ENCODE measurements at places on chromosomes 4 and X. TPM values are rescaled to one million over a fixed set of nuclear protein-coding genes. Genes with fewer than 3 reads are reported as not detected.
A peak's percentile ranks its signal among the peaks of the same experiment; 100 is the strongest.

PPP2R2C gene
- 8.1 TPM for total RNA-seq

SCRG1 gene
- total RNA-seq: not detected

NSUN7 gene
- total RNA-seq: 15.9 TPM

ETDC gene
- total RNA-seq: not detected

LUZP4 gene
- not detected for total RNA-seq

ETFDH gene
- total RNA-seq: 11.9 TPM

SYNPO2 gene
- 1.1 TPM for total RNA-seq

POU4F2 gene
- total RNA-seq: not detected

ASB9 gene
- total RNA-seq: not detected

- peaks cover 29% of the 10 kb centered on the region for H3K27me3 ChIP-seq
- H3K4me3 ChIP-seq: no peak overlapping the region
- no peaks in the 10 kb centered on the region for H3K4me1 ChIP-seq
- no peaks in the 10 kb centered on the region for H3K36me3 ChIP-seq
- no peak for DNase-seq
Observed at GRCh38 chr4:3486541-3487540, 23.7 kb downstream of the DOK7 start.

DNA sequence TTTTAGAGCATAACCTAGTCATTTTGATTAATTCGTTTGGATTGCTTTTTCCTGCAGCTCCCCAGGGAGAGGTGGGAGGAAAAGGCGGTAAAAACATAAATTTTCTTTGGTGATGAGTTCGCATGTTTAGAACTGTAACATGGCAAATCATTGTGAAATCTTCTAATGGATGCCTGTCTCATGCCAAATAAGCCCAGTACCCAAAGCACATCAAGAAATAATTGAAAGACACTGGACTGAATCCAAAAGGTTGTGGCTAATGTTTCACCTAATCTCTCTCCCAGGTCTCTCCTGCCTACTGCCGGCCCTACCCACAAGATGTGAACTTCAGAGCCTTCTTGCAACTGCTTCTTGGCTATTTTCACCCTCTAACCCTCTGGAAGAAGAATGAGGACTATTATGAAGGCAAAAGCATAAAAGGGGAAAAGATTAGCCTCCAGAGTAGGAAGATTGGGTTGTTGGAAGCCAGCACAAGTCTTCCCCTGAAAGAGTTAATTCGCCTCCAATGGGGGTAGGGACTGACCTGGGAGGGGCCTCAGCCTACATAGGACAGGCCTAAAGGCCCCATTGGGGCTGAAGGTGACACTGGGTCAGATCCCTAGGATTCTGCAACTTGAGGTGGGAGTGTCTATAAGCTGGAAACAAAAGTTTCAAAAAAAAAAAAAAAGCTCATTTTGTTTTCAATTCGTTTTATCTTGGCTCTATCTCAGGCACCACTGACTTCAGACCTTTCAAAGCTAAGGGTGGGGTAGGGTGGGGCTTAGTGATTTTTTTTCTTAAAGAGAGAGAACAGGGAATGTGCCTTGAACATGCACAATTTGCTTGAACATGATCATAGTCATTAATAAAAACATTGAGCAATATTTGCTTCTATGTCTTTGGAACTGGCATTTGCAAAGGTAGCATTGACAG is 278.6 kb upstream of the KLF3 start:
- no peaks in the 10 kb centered on the region for H3K27me3 ChIP-seq
- no peaks in the 10 kb centered on the region for H3K4me1 ChIP-seq
- H3K36me3 ChIP-seq: peaks cover 3% of the 10 kb centered on the region
- no peak for DNase-seq

DNA sequence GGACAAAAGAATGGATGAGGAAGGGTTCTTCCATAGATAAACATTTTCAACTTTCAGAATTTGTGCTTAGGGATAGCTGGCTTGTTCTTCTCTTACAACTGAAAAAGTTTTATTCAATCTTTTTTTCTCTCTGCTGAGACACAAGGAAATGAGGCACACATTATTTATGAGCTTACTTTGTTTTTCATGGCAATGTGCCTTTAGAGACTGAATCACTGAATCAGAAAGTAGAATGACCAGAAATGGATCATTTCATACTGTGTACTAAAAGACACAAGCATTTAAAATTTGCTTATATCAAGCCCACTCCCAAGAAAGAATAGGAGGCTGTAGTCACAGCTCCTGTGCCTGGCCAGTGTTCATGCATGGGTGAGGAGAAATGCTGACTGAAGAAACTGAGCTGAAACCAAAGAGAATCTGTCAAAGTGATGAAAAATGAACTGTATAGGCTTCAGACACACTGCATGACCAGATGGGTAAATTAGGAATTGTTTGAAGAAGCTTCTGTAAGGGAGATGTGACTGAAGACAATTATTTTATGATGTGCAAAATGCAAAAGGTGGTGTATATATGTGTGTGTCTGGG is 413.8 kb downstream of the RAPGEF2 start:
- no peak for DNase-seq
- H3K4me3 ChIP-seq: no peak overlapping the region
- no peak overlapping the region for H3K27ac ChIP-seq
- H3K27me3 ChIP-seq: no peaks in the 10 kb centered on the region
- peaks cover 4% of the 10 kb centered on the region for H3K36me3 ChIP-seq

DNA sequence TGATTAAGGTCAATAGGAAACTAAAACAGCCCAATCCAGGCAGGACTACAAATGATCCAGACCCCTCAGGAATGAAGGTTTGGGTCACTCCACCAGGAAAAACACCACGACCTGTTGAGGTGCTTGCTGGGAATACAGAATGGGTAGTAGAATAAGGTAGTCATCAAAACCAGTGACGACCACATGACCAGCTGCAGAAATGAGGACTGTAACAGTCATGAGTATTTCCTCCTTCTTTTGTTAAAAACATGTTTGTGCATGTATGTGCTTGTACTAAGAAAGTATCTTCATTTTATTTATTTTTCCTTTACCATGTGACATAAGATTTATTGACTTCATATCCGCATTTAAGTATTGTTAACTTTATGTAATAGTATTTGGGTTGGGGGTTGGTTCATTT is 603.5 kb upstream of the NR3C2 start:
- H3K27ac ChIP-seq: no peak overlapping the region
- no peak for DNase-seq

DNA sequence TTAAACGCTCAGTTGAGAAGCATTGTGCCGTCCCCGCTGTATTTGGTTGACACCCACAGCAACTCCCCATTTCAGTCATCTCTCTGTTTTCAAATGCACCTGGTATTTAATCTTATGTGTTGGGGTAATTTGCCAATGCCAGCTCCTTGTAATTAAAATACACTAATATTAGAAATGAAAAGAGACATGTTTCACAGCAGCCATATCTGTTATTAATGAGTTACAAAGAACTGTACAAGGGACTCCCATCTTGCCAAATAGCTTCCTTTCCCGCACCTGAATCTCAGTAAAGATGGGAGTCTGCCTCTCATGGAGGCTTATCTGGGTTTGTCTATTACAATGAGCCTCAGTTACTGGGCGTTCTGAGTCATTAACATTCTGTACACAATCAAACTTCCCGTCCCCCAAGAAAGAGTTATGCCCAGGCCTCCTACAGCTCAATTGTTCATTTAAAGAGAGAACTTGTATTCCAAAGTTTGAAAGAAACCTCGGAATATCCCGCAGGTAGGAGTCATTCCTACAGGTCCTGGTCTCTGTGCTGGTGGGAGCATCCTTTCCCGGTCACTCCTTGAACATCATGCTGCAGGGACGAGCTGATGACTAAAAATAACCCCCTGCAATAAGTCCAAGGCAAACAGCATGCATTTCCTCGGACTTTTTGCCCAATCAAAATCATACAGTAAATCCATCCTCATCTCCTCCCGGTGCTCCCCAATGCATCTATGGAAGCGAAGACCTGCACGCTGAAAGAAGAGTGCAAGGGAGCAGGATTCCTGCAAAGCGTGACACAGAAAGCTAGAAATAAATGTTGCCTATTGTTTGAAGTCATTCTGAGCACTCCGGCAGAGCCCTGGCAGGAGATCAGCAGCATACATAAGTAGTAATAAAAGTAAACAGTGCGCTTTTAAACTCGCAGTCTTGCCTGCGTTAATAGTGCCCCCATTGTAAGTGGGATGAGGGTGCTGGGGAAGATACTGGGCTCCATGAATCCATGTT is 926 bp downstream of the NDP start:
- no peaks in the 10 kb centered on the region for H3K27me3 ChIP-seq
- H3K27ac ChIP-seq: no peak overlapping the region
- peak overlapping the region; percentile 59 for H3K4me3 ChIP-seq
- DNase-seq: no peak
- H3K4me1 ChIP-seq: no peaks in the 10 kb centered on the region
- no peaks in the 10 kb centered on the region for H3K36me3 ChIP-seq

DNA sequence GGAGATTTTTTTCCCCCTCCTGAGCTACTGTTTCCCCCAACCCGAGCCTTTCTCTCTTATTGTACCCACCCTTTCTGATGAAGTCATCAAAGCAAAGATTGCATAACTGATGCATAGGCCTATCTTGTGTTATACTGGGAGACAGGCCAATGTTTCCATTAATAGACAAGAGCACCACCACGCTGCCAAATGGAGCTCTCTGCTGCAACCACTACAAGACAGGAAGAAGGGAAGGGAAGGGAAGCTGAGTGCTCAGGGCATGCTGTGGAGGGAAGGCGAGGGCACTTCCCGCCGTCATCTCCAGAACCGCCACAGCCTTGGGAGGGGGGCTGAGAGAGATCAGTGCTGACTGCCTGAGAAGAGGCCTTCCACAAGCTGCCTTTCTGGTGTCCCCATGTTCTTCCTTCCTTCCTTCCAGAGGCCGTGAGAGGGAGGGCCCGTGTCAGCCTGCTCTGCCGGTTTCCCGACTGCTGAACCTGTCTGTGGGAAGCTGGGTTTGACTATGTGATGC is 75.0 kb downstream of the MGST2 start:
- H3K36me3 ChIP-seq: no peaks in the 10 kb centered on the region
- DNase-seq: no peak
- no peaks in the 10 kb centered on the region for H3K27me3 ChIP-seq
- H3K27ac ChIP-seq: no peak overlapping the region
- H3K4me1 ChIP-seq: peaks cover 6% of the 10 kb centered on the region

DNA sequence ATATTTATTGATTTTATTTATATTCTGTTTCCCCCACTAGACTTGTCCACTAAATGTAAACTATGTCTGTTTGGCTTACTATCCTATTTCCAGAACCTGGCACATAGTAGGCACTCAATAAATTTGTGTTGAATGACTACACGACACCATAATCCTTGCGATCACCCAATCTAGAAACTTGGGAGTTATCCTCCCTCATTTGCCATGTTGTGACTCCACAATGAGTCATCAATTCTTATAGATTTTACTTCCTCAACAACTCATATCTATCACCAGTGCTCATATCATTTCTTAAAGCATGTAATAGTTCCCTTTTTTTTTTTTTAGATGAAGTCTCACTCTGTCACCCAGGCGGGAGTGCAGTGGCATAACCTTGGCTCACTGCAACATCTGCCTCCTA is 39.9 kb upstream of the VAMP7 start:
- H3K27ac ChIP-seq: no peak overlapping the region
- no peak for DNase-seq
- no peaks in the 10 kb centered on the region for H3K36me3 ChIP-seq
- H3K27me3 ChIP-seq: no peaks in the 10 kb centered on the region
- no peaks in the 10 kb centered on the region for H3K4me1 ChIP-seq
- H3K4me3 ChIP-seq: no peak overlapping the region

DNA sequence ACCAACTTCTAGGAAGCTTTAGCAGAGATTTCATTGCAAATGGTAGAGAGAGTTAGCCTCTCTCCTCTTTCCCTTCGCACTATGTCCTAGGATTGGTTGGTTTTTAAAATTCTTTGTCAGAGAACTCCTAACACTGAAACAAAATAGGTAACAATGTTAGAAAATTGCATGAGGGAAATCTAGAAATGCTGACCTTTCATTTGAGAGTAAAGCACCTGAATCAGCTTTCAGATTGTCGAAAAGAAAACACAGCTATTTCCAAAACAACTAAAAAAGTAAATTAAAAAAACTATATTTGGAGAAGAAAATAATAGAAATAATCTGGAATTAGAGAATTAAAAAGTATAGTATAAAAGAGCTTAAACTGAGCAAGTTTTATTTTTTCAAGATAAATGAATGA is 108.1 kb upstream of the GK2 start:
- no peaks in the 10 kb centered on the region for H3K27me3 ChIP-seq
- no peak for DNase-seq
- no peaks in the 10 kb centered on the region for H3K36me3 ChIP-seq

GRCh38 chr4:10051517-10052135 is 30.3 kb upstream of the SLC2A9 start:
- no peaks in the 10 kb centered on the region for H3K36me3 ChIP-seq
- no peak overlapping the region for H3K4me3 ChIP-seq
- DNase-seq: no peak
- peaks cover 2% of the 10 kb centered on the region for H3K4me1 ChIP-seq

DNA sequence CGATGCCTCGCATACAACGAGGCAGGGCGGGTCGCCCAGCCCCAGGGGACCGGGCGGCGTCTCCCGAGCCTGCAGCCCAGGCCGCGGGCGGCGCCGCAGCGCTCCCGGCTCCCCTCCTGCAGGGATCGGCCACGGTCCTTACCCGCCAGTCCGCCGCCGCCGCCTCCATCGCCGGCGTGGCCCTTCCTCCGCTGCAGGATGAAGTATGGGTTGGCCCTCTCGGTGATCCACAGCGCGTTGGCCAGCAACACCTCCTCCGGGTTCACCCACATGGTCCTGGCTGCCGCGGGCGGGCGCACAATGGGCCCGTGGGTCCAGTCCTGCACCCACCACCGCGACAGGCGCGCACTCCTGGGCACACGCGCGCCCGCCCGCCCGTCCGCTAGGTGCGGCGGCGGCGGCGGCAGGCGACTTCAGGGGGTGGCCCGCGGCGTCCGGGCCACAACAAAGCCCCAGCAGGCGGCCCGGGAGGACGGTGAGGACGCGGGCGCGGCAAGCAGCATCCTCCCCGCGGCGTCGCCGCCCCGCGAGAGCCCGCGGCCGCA is 339 bp downstream of the TBC1D9 start:
- H3K36me3 ChIP-seq: no peaks in the 10 kb centered on the region
- H3K4me1 ChIP-seq: no peaks in the 10 kb centered on the region
- peak; percentile 48 for DNase-seq
- peak overlapping the region; percentile 56 for H3K4me3 ChIP-seq
- peaks cover 31% of the 10 kb centered on the region for H3K27me3 ChIP-seq

DNA sequence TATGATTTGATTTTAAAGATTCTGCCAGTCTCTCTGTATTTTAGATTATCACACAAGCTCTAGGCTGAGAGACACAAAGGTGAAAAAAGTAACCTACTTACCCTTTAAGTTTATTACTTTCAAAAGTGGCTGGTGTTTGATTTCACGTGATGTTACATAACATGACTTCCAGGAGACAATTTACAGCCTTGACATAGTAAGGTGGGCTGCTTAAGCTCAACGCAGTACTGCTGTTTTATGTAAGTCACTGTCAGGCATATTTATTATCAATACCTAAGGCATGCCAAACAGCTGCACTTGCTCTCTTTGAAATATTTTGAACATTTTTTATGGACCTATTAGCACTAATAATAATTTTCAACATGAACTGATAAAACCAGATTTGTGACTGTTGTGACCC is 451.5 kb upstream of the FAM241A start:
- no peak overlapping the region for H3K4me3 ChIP-seq
- no peaks in the 10 kb centered on the region for H3K27me3 ChIP-seq
- no peak overlapping the region for H3K27ac ChIP-seq
- no peak for DNase-seq
- no peaks in the 10 kb centered on the region for H3K36me3 ChIP-seq

GRCh38 chrX:98448524-98448923 is 1564.8 kb downstream of the RPA4 start:
- H3K4me3 ChIP-seq: no peak overlapping the region
- peak; percentile 59 for DNase-seq
- peaks cover 4% of the 10 kb centered on the region for H3K4me1 ChIP-seq
- H3K36me3 ChIP-seq: peaks cover 13% of the 10 kb centered on the region

All from H9 (cell line).